AML-193 (cell line): ENCODE measurements at places on chromosomes 13 and 19.

- DNase-seq = peak; percentile 28
Observed at GRCh38 chr19:7326105-7326877, 22.4 kb upstream of the ARHGEF18 start.

GRCh38 chr19:17555929-17556813 lies 722 bp downstream of the COLGALT1 start:
- DNase-seq = peak; percentile 71

GRCh38 chr19:45994456-45994997 lies 740 bp upstream of the CCDC61 start:
- DNase-seq = peak; percentile 61

DNA sequence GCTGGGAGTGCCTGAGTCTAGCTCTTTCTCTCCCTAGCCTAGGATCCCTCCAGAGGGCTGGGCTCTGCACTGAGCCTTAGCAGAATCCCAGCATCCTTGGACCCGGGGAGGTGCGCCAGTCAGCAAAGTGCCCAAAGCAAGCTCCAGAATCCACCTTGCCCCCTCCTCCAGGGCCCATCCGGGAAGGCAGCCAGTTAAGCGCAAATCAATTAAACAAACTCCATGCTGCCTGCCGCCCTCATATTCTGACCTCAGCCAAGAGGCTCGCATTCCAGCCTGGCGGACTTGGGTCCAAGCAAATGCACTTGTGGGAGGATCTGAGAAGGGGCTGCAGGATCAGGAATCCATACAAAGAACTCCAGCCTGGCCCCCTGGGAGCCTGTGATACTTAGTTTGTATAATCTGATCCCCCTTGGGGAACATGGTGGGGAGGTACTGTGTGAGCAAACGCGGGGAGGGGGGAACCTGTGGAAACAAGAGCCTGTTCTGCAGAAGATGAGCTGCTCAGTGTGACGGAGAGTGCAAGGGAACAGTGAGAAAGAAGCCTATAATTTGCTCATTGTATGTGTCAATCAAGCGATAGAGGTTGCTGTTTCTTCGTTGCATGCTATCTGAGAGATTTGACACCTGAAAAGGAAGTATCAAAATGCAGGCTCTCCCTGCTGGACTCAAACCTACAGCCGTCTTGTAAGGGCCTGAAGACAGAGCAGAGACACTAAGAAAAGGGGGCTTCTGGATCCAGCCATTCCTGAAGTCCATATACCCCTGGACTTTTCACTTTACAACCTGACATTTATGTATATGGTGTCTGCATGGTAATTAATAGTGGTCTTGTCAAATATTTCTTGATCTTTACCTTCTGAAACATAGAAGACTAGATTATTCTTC lies 29.4 kb downstream of the ZNRF4 start:
- no peak for DNase-seq

DNA sequence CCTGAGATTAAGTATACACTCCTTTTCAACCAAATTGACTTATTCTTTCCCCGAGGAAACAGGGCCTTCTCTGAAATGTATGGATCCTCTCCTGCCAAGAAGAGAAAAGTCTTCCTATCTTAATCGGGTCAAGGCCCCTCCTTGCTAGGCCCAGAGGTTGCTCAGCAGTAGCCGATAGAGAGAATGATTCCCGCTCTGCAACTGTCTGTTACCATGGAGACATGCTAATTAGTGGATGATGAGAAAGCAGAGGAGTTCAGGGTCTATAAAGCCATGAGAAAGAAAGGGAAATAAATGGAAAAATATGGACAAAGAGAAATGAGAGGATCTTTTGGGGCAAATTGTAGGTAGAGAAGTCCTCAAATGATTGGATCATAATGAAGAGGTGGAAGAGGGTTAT lies 103.5 kb downstream of the POU4F1 start:
- no peak for DNase-seq
